Lung microvascular endothelial cell (primary cell): ENCODE measurements at places on chromosomes 5 and 9. TPM values are rescaled to one million over a fixed set of nuclear protein-coding genes. Genes with fewer than 3 reads are reported as not detected.

Gene GPR21
- 0.44 and 0.60 TPM in 2 replicates for total RNA-seq

Gene MARCHF11
- not detected in 2 replicates for total RNA-seq

Gene IL5
- not detected in 2 replicates for total RNA-seq

Gene EQTN
- total RNA-seq = not detected in 2 replicates

Gene TAF1L
- under 0.01 TPM in 1 of 2 replicates, not detected in the other for total RNA-seq

Gene CLIC3
- total RNA-seq = 0.22 TPM in 1 of 2 replicates, not detected in the other

Gene IGIP
- 2.0 and 3.4 TPM in 2 replicates for total RNA-seq

Gene SHOC1
- not detected in 2 replicates for total RNA-seq

Gene SLC46A2
- total RNA-seq = not detected in 2 replicates

Gene PCDHA2
- total RNA-seq = under 0.01 TPM in 2 replicates

Gene ANKRD18A
- not detected in 2 replicates for total RNA-seq

Gene SPAG8
- total RNA-seq = not detected in 2 replicates

Gene APBB3
- total RNA-seq = 3.3 and 6.7 TPM in 2 replicates

Gene TMEM232
- total RNA-seq = 0.20 and 0.44 TPM in 2 replicates

Gene HTR1A
- total RNA-seq = not detected in 2 replicates

Gene OGN
- not detected in 2 replicates for total RNA-seq

Gene IFNA13
- not detected in 2 replicates for total RNA-seq

Gene AFF4
- 19.8 and 20.4 TPM in 2 replicates for total RNA-seq

Gene SPOCK1
- total RNA-seq = 0.20 and 3.9 TPM in 2 replicates

Gene OR1J2
- not detected in 2 replicates for total RNA-seq

Gene GNG10
- total RNA-seq = 44.0 and 53.0 TPM in 2 replicates

Gene LIFR
- total RNA-seq = 26.4 and 29.2 TPM in 2 replicates

Gene PLCXD3
- 0.20 and 0.44 TPM in 2 replicates for total RNA-seq

Gene CRHBP
- not detected in 2 replicates for total RNA-seq

Gene TMEM252
- total RNA-seq = not detected in 2 replicates

Gene FRMD3
- total RNA-seq = 2.4 and 6.8 TPM in 2 replicates

Gene FOXD4L6
- total RNA-seq = under 0.01 TPM in 1 of 2 replicates, not detected in the other

Gene ADAMTSL2
- total RNA-seq = under 0.01 TPM in 2 replicates

Gene RPL12
- 1,080 and 1,166 TPM in 2 replicates for total RNA-seq

Gene NDST1
- total RNA-seq = 22.6 and 27.5 TPM in 2 replicates

Gene SPATA6L
- total RNA-seq = 2.8 and 6.5 TPM in 2 replicates

Gene GFI1B
- not detected in 2 replicates for total RNA-seq

Gene ADAMTS2
- 0.22 and 0.40 TPM in 2 replicates for total RNA-seq

Gene CD180
- total RNA-seq = under 0.01 TPM in 2 replicates

Gene PDLIM7
- total RNA-seq = 24.4 and 30.1 TPM in 2 replicates

Gene IFNK
- total RNA-seq = not detected in 2 replicates

Gene DENND4C
- total RNA-seq = 71.3 and 76.8 TPM in 2 replicates

Gene CDO1
- 0.65 TPM in 1 of 2 replicates, not detected in the other for total RNA-seq

Gene SPATA31A3
- not detected in 2 replicates for total RNA-seq

Gene DENND1A
- total RNA-seq = 6.3 and 6.9 TPM in 2 replicates

Gene SIL1
- total RNA-seq = 40.8 and 55.4 TPM in 2 replicates

Gene C5orf47
- total RNA-seq = not detected in 2 replicates
